ENCODE measurements at places on chromosomes 12 and 14. TPM values are rescaled to one million over a fixed set of nuclear protein-coding genes. Genes with fewer than 3 reads are reported as not detected.

DNA sequence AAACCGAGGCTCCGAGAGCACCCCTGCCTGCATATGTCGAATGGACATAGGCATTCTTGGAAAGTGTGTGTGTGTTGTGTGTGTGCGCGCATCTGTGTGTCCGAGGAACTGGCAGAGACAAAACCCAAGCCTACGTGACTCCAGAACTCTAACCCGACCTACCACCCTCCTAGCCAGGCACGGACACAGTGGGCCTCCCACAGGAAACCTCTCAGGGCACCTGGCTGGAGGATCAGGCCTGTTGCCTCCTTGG, 556 bp upstream of the PGF start:
- no peak for DNase-seq

ARMH4 gene
- 2.4 TPM for total RNA-seq

DNA sequence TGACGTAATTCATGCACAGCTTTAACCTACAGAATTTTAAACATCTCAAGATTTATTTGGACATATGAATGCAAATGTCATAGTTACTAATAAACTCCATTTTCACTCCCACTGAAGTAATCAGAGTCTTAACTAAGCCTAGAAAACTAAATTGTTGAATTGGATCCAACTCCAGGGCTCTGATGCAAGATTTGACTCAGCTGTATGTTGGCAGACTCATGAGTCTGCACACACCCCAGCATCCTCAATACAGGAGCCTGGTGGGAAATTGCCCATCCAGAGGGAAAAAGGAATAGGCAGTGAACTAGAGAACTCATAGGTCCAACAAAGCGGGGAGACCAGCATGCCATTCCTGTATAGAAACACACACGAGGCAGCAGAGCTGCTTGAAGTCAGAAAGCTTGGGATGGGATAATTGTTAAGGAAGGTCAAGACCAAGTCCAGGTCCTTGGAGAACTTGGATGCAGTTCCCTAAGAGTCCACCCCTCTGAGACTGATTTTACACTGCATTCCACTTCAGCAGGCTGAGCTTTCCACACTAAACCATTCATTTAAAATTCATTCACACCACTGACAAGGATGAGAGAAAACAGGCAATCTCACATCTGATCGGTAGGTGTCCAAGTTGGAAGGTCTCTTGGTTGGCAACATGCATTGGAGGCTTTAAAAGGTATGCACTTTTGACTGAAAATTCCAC, 14.4 kb downstream of the TMTC1 start:
- DNase-seq, result no peak

STXBP6 gene
- total RNA-seq, result 25.8 TPM

DNA sequence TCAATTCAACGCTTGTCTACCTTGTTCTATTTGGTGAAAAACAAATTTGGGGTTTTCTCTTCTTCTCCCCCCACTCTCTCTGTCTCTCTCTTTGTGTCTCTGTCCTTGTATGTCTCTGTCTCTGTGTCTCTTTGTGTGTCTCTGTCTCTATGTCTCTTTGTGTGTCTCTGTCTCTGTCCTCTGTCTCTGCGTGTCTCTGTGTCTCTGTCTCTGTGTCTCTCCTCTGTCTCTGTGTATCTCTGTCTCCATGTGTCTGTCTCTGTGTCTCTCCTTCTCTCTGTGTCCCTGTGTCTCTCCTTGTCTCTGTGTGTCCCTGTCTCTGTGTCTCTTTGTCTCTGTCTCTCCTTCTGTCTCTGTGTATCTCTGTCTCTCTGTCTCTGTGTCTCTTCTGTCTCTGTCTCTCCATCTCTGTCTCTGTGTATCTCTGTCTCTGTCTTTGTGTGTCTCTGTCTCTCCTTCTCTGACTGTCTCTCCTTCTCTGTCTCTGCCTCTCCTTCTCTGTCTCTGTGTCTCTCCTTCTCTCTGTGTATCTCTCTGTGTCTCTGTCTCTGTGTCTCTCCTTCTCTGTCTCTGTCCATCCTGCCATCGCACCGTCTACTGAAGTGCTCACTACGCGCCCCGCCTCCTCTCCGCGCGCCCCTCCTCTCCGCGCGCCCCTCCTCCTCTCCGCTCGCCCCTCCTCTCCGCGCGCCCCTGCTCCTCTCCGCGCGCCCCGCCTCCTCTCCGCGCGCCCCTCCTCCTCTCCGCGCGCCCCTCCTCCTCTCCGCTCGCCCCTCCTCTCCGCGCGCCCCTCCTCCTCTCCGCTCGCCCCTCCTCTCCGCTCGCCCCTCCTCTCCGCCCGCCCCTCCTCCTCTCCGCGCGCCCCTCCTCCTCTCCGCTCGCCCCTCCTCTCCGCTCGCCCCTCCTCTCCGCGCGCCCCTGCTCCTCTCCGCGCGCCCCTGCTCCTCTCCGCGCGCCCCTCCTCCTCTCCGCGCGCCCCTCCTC, 12.8 kb downstream of the LRCOL1 start:
- peak; percentile 17 for DNase-seq

DNA sequence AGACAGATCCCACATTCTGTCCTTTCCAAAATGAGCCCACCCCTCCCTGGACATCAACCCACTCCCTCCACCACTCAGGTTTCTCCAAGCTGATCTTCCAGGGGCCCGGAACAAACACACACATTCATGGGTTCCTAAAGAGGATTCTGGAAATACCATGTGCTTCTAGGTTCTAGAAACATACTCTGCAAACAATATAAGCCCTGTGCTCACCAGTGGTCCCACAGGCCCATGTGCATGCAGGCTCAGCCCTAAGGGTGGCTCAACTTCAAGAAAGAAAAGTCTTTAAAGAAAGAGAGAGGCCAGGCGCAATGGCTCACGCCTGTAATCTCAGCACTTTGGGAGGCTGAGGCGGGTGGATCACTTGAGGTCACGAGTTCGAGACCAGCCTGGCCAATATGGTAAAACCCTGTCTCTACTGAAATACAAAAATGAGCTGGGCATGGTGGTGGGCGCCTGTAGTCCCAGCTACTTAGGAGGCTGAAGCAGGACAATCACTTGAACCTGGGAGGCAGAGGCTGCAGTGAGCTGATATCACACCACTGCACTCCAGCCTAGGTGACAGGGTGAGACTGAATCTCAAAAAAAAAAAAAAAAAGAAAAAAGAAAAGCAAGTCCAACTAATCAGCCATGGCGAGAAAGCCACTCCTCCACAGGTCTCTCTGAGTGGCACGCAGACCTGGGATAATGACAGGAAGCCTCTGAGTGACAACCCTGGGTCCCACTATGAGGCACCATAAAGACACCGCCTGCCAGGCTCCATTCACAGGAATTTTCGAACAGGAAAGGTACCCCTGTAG, 59.5 kb upstream of the PNMA1 start:
- DNase-seq, result no peak

ARHGDIB gene
- 35.1 TPM for total RNA-seq

DNA sequence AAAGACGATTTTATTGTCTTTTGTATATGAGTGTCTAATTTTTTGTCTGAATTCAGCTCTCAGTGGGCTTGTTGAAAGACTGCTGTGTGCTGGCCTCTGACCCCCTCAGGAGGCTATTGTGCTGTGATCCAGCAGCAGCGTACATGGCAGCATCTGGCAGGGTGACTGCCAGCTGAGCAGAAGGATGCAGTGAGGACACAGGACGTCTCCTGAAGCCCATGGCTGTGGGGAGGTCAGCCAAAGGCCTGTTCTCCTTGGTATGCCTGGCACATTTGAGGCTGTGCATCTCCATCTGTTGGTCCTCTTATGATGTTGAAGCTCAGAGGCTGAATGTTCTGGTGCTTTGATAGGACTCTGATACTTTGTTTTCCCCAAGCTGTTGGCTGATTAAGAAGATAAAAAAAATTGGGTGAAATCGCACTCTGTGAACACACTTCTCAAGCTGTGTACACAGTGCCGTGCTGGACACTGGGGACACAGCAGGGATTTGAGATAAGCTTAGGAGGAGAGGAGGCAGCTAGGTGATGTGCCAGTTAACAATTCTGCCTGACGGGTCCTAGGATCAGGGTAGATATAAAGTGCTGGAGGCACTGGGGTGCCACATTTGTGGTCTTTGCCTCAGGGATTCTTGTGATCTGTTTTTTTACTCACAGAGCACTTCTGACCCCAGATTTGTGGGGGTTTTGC, 37.5 kb downstream of the EID3 start:
- DNase-seq, result no peak

GRCh38 chr12:71455028-71455737, 15.6 kb downstream of the LGR5 start:
- no peak for DNase-seq

DNA sequence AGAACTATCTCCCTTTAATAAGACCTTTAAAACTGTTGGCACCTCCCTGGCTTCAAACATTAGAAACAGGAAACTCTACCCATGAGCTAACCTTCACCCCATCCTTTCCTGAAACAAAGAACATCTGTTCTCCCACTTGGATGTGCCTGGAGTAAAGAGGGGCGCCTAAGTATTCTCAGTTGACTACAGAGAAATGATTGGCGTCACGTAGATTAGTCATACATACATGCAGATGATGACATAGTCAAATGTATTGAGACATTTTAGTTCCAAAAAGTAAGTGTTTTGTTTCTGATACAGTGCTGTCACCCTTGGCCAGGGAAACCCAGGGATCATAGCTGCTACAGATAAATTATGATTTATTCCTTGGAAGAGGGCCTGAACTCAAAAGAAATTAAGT, 260.0 kb upstream of the PLEKHG7 start:
- no peak for DNase-seq

DPF3 gene
- 0.56 TPM for total RNA-seq

DNA sequence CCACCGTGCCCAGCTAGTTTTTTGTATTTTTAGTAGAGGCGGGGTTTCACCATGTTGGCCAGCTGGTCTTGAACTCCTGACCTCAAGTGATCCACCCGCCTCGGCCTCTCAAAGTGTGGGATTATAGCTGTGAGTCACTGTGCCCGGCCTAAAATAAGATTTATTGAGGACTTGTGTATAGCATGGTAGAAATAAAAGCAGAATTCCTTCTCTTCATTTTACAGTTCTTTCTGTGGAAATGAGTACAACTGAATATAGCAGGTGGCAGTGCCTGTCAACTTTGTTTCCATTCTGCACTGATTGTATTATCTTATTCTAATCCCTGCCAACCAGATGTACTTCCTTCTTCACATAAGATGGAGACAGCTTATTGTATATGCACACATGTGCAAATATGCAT, 41.0 kb downstream of the DIP2B start:
- DNase-seq, result no peak

GRCh38 chr12:92363295-92364146, 217.9 kb upstream of the BTG1 start:
- no peak for DNase-seq

DNA sequence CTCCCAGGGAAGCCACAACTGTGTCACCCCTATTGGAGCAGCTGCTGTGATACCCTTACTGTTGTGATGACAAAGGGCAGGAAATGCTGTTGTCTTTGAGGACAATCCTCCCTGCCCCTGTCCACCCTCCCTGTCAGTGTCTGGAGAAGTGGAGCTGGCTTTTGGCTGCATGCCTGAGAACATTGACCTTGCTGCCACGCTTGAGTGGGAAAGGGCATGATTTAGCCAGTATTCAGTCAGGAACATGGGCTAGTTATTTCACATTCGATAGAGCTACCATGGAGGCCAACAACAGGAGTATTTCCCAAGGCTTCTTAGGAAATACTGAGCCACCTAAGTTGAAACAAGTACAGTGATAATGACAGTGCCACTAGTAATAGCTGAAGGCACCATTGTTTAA, 59.4 kb downstream of the MYRFL start:
- DNase-seq, result no peak

ESRRB gene
- total RNA-seq, result 0.38 TPM

TMPRSS12 gene
- total RNA-seq, result not detected

SLC17A8 gene
- not detected for total RNA-seq

DNA sequence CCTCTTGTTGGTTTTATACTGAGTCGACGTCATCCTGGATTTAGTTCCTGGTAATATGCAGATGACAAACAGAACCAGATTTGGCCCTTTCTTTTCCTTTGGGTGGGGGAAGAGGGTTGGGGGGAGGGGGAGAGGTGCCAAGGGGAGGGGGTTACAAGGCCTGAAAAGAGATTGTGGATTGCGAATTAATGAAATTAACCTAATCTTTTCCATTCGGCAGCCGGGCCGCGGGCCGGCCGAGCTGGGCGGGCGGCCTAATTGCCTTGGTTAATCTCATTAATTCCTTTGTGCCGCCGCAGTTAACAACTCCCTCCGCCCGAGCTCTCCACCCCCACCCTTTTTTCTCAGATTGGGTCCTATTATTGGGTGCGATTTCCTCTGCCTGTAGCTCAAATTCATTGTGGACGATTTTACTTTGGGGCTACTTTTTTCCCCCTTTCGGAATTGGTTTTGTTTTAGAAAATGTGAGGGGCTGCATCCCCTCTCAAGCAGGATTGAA, 387 bp upstream of the GSC start:
- DNase-seq, result no peak

TNFAIP2 gene
- 188 TPM for total RNA-seq

OSGEP gene
- total RNA-seq, result 16.0 TPM

DNA sequence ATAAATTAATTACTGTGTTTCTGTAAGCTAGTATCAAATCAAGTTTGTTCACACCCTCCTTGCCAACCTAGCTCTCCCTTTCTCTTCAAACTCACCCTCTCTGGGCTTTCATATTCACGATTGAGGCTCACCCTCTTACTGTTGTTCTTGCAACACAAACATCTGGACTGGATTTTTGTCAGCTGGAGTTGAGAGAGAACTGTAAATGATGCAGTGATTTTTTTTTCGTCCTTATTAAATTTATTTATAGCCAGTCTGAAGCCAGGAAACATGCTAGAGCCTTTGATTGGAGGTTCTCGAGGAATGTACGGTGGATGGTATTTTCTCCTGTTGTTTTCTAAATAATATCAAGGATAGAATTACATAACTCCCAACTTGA, 485.1 kb downstream of the ZFP36L1 start:
- no peak for DNase-seq
